ENCODE measurements at places on chromosomes 5 and 9.

GRCh38 chr5:142680605-142681259 is 5.2 kb downstream of the FGF1 start:
- DNase-seq, result no peak

GRCh38 chr9:133583586-133583985 is 25.6 kb downstream of the FAM163B start:
- DNase-seq, result no peak

DNA sequence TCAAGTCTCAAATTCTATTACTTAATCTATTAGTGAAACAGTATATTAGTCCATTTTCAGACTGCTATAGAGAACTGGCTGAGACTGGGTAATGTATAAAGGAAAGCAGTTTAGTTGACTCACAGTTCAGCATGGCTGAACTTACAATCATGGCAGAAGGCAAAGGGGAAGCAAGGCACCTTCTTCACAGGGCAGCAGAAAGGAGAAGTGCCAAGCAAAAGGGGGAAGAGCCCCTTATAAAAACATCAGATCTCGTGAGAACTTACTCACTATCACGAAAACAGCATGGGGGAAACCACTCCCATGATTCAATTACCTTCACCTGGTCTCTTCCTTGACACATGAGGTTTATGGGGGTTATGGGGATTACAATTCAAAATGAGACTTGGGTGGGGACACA is 67.9 kb upstream of the CHSY3 start:
- DNase-seq, result no peak

GRCh38 chr5:83025690-83026478 is 51.3 kb downstream of the TMEM167A start:
- DNase-seq, result no peak

GRCh38 chr9:2173170-2173569 is 158.0 kb downstream of the SMARCA2 start:
- DNase-seq, result no peak

DNA sequence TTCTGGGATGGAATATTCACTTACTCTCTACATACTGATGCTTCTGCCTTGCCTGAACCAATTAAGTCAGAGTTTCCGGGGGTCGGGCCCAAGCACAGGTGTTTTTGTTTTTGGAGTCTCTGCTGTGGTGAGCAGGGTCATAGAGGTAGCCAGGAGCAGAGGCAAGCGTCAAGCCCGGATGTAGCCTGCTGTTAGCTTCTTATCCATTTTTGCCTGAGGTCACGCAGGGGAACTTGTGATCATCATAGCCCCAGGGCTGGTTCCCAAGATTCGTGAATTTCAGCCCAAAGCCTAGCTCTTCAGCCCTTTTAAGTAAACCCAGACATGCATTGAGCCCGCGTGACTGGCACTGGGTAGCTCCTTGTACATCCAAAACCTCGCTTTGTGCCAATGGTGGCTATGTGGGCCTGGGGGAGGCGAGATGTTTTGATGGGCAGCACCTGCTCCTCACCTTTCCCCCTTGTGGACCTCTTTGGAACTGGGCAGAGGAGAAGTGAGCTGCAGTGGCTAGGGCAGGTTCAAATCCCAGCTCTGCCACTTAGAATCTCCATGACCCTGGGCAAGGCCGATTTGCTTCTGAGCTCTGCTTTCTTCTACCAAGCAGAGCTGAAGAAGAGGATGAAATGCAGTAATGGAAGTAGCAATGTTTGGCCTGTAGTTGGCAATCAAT is 33.7 kb downstream of the FGF18 start:
- no peak for DNase-seq

- no peak for DNase-seq
Observed at GRCh38 chr5:139961435-139962157, 81.5 kb downstream of the NRG2 start.

DNA sequence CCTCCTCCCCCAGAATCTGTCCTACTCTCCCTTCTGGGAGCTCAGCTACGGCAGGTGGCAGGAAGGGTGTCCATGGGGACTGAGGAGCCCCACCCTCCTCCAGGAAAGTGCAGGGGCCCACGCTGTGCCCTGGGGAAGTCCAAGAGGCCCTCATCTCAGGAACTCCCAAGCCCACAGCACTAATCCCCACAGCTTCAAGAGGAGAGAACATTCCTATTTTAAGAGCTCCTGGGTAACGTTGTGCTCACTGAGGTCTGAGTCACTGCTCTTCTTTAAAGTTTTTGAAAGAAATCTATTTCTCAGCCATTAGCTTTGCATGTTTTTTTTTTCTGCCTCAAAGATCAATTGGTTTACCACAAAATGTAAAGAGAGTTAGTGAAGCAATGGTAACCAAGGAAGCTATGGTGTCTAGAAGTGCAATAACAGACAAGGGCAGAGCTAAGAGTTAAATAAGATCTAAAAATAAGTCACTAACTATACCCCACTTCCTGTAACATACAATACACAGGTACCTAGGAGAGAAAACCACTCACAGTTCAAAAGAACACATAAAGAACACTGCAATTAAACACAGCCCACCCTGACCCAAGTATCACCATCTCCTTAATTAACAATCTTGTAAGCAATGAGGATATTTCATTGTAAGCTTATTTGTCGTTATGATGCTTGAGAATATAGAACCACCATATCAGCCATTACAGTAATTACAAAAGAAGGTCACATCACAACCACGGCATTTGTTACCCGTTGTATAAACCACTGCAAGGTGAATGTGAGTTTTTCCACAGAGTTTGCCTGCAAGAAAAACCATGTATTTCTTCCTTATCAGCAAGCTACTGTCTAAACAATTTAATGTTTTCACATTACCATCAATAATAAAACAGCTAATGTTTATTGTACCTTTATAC is 382.3 kb upstream of the SLC30A5 start:
- no peak for DNase-seq

- DNase-seq, result no peak
Observed at GRCh38 chr9:76451234-76451633, 7.7 kb upstream of the GCNT1 start.

GRCh38 chr5:177094224-177095087 is 7.7 kb downstream of the FGFR4 start:
- DNase-seq, result no peak

DNA sequence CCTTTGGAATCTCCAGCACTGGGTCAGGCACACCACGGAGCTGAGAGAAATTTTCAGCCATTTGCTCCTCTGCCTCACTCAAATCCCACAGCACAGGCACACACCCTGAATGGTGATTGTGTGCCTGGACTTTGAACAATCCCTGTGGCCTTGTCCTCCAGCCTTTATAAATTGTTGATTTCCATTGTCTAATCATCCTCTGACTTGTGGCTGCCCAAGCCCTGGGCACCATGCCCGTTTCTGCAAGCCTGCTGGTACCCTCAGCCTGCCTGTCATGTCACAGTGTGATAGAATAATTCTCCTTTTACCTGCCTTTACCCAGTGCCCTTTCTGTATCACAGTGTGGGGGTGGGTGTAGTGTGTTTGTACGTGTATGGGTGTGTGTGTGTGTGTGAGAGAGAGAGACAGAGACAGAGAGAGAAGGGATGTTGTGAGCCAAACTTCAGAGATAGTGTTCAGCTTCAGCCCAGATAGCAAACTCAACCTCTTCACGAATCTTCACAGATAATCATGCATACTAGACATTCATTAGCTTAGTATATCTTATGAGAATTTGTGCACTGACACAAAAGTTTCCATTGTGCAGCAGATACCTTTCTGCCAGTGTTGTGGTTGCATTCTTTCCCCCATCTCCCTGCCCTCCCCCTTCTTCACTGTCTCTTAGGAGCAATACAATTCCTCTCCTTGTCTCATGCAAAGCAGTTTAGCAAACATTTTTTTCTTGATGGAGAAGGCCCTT is 27.8 kb upstream of the SLC44A1 start:
- no peak for DNase-seq

GRCh38 chr9:82706786-82707185 is 356.2 kb downstream of the RASEF start:
- DNase-seq, result no peak

DNA sequence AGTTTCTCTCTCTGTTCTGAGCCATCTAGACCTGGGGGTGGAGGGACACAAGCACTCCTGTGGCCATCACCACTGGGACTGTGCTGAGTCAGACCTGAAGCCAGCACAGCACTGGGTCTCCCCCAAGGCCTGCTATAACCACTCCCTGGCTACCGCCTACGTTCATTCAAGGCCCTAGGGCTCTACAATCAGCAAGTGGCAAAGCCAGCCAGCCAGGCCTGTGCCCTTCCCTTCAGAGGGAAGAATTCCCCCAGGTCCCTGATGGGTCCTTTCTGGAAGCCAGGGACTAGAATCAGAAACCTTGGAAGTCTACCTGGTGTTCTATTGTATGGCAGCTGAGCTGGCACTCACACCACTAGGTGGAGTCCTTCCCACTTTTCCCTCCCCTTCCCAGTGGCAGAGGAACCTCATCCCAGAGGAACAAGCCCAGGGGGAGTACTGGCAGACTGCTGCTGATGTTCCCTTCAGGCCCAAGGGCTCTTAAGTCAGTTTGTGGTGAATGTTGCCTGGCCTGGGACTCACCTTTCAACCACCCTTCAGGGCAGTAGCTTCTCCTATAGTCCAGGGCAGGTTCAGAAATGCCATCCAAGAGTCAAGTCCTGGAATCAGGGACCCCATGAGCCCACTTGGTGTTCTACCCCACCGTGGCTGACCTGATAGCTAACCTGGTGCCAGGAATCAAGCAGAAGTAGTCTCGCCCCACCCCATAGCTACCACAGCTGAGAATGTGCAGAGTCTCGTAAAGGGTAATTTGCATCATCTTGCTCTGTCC is 20.0 kb downstream of the JMY start:
- no peak for DNase-seq
